ENCODE measurements at places on chromosomes 7 and 10.

DNA sequence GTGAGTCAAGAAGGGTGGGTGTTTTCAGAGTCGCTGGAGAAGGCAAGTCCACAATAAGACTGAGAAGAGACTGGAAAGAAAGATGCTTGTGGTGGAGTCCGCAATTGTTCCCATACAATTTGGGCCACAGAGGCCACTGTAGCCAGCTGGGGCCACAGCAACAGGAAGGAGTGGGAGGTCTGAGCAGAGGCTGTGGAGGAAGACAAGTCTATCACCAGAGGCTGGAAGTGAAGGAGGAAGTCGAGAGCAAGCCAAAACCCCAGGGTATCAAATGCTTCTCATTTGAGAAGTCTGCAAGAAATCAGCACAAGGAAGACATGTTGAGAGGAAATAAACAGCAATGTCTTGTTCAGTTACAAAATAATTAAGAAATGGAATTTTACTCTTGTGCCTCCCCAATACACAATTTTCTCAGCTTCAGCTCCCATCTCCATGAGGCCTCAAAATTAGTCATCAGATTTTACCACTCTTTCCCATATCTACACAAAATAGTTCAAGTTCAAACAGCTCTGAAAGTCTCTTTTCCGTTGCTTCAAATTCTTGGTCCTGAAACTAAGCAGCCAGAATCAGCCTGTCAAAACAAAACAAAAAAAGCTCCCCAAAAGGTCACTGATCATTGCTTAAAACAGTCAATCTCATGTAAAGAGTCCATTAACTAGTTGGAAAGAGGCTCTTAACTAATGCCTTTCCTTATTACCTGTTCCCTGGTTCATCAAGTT is 31.6 kb downstream of the SLC16A12 start:
- DNase-seq = no peak

GRCh38 chr10:127302343-127302742 is 106.0 kb upstream of the INSYN2A start:
- no peak for DNase-seq

DNA sequence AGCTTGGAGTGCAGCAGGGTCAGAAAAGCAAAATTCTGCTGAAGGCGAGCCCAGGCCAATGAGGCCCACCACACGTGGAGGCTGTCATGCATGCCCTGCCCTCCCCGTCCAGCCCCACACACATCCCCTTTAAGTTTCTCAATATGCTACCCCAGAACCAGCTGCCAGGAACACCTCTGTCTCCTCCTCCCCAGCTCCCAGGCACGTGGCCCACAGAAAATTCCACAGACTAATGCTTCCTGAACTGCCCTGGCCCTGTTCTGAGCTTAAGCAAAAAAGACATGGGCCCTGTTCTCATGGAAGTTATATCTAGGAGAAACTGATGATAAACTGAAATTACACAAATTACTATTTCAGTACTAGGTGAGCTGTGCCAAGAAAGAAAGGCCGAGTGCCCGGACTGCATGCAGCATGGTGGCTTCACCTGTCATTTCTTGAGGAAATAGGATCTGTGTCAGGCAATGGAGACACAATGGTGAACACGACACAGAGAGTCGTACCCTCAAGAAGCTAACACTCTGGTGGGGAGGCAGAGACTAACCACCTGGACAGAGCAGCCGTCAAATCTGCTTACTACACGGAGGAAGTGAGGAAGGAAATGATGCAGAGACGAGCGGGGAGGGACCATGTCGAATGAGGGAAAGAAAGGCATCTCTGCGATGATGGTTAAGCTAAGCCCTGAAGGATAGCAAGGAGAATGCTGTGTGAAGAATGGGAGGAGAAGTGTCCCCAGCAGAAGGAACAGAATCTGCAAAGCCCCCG is 44.5 kb downstream of the PODXL start:
- DNase-seq = no peak

DNA sequence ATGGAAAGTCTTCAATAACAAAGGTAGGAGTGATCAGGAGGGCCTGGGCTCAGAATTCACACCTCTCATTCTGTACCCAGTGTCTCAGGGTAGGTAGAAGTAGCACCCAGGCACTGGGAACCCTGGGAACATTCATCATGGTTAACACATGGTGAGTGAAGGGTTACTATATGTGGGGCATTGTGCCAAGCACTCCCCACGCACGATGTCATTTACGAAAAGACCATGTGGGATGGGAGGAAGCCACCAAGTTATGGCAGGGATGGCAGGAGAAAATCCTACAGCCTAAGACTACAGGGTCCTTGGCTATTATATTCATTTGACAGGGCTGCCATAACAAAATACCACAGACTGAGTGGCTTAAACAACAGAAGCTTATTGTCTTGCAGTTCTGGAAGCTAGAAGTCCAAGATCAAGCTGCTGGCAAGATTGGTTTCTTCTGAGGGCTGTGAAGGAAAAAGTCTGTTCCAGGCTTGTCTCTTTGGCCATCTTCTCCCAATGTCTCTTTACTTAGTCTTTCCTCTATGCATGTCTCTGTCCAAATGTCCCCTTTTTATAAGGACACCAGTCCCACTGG is 27.7 kb upstream of the DDIT4 start:
- no peak for DNase-seq

- no peak for DNase-seq
These were observed 302 bp upstream of the EN2 start for GRCh38 chr7:155457544-155458110.

- DNase-seq = no peak
These were observed 26.0 kb downstream of the SLC29A3 start for GRCh38 chr10:71344993-71345480.

- DNase-seq = no peak
These were observed 9.9 kb upstream of the CTNNA3 start for GRCh38 chr10:67705921-67706320.

Data from stimulated activated CD4-positive, alpha-beta T cell treated with anti-CD3 and anti-CD28 coated beads, Interleukin-15, amount 100 ng/mL, for 1 hour (primary cell).